ENCODE measurements at places on chromosomes 16 and 17.

- H3K27ac ChIP-seq = peak overlapping the region; percentile 85
- no peaks in the 10 kb centered on the region for H3K27me3 ChIP-seq
- H3K4me1 ChIP-seq = peaks cover 58% of the 10 kb centered on the region
- peak; percentile 66 for DNase-seq
Observed at GRCh38 chr16:58515871-58516767, 802 bp downstream of the SETD6 start.

DNA sequence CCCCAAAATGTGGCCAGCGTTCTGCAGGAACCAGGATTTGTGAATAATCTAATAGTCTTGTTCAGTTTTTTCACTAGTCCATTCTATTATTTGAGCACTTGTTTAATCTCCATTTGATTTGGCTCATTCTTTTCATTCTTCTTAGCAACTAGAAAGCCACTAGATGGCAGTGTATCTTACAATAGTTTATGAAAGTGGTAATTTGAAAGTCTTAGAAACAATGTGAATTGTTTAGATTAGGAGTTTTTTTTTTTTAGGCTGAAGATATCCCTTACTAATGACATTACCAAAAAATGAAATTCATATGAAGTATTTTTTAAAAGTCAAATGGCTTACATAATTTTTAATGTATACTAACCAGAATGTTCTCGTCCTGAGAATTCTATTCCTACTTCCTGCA is 6.7 kb downstream of the ERI2 start:
- H3K27ac ChIP-seq = no peak overlapping the region
- peaks cover 24% of the 10 kb centered on the region for H3K36me3 ChIP-seq
- H3K4me3 ChIP-seq = no peak overlapping the region
- no peaks in the 10 kb centered on the region for H3K27me3 ChIP-seq
- DNase-seq = no peak

DNA sequence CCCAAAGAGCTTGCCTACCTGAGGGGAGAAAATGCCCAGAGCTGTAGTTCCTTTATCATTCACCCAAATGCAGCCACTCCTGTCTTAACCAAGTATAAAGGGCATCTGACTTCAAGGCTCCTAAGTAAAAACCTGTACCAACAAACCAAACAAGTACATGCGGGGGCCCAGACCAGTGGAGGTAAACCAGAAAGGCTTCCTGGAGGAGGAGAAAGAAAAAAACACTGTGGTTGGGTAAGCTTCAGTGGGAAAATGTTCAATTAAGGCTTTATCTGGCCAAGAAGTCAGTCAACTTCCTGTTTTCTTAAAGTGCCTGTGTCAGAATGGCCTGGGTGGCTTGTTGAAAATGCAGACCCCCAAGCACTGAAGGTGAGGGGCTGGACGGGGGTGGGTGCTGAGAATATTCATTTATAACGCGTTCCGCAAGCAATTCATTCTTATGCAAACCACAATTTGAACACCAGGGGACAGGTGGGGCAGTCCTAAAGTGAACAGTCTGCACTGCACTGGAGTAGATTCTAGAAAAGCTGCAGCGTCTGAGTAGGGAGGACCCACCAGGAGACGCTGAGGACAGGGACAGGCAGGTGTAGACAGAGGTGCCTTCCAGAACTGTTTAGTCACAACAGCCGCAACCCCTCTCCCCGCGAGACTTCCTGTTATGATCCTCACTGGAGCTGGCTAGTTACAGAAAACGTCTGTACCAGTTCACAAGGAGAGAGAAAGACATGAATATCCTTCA is 467.1 kb downstream of the SOX9 start:
- DNase-seq = peak; percentile 47
- peaks cover 40% of the 10 kb centered on the region for H3K4me1 ChIP-seq
- no peaks in the 10 kb centered on the region for H3K36me3 ChIP-seq
- H3K27me3 ChIP-seq = peaks cover 53% of the 10 kb centered on the region
- peak overlapping the region; percentile 22 for H3K4me3 ChIP-seq

- H3K27me3 ChIP-seq = no peaks in the 10 kb centered on the region
- H3K36me3 ChIP-seq = no peaks in the 10 kb centered on the region
- peak overlapping the region; percentile 78 for H3K27ac ChIP-seq
- peaks cover 8% of the 10 kb centered on the region for H3K4me1 ChIP-seq
- H3K4me3 ChIP-seq = no peak overlapping the region
Observed at GRCh38 chr17:75570772-75571171, 16.8 kb upstream of the MYO15B start.
